ENCODE measurements at places on chromosomes 11 and 22.
A peak's percentile ranks its signal among the peaks of the same experiment; 100 is the strongest.

DNA sequence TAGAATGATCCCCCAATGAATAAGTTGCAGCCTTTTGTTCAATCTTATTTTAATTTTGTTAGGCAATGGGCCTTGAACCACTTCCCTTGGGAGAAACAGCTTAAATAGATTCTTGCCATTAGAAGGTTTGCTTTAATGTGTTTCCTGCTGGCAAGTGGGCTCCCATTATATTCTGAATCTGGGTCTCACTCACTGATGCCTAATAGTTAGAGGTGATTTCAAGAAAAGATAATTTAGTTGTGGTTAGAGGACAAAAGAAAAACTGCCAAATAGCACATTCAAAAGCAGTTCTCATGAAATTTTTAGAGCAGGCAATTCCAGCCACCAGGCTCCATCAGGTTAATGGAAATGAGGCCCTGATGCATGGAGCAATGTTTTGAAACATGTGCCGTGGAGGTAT lies 362.6 kb upstream of the CHORDC1 start:
- no peak for DNase-seq

DNA sequence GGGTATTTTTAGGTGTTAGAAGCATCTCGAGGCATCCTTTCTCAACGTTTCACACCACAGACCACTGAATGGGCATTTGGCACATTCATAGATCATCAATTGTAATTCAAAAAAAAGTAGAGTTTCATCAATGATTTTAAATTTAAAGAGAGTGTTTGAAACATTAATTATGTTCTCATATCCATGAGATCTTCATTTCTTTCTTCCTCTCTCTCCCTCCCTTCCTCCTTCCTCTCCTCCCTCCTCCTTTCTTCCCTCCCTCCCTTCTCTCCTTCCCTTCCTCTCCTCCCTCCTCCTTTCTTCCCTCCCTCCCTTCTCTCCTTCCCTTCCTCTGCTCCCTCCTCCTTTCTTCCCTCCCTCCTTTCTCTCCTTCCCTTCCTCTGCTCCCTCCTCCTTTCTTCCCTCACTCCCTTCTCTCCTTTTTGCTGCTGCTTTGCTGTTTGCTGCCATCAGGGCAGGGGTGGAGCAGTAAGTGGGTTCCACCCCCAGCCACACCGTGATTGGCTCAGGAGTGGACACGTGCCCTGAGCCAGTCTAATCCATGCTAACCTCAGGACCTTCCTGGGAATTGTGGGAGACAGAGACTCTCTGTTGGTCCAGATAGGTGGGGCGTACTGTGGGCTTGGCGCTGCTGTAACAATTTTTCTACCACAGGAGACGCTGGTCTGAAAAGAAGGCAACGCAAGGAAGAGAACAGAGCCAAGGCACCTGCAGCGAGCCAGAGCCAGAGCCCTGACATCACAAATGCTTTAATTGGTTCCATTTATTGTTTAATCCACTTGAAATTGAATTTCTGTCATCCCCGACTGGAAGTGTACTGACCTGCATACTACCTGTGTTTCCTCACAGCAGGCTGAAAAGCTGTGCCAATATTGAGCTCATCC lies 33.7 kb upstream of the APOBEC3A start:
- DNase-seq: no peak

- DNase-seq: no peak
Measured at GRCh38 chr11:21501245-21501644, 691.6 kb upstream of the ANO5 start.

DNA sequence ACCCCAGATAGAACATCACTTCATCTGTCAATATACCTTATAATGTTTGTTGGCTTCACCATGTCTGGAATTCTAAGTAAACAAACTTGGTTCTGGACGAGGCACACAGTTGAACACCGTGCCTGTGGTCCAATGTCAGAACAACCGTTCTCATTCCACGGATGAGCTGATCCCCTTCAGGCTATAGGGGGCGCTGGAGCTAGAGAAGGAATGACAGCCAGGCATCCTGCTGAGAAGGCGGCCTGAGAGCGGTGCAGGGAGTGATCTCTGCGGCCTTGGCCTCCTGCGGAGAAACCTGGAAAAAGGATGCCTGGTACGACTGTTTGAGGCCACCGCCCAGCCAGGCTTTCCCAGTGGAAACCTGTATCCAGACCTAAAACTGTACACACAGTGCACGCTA lies 48.7 kb downstream of the FDX1 start:
- DNase-seq: no peak

DNA sequence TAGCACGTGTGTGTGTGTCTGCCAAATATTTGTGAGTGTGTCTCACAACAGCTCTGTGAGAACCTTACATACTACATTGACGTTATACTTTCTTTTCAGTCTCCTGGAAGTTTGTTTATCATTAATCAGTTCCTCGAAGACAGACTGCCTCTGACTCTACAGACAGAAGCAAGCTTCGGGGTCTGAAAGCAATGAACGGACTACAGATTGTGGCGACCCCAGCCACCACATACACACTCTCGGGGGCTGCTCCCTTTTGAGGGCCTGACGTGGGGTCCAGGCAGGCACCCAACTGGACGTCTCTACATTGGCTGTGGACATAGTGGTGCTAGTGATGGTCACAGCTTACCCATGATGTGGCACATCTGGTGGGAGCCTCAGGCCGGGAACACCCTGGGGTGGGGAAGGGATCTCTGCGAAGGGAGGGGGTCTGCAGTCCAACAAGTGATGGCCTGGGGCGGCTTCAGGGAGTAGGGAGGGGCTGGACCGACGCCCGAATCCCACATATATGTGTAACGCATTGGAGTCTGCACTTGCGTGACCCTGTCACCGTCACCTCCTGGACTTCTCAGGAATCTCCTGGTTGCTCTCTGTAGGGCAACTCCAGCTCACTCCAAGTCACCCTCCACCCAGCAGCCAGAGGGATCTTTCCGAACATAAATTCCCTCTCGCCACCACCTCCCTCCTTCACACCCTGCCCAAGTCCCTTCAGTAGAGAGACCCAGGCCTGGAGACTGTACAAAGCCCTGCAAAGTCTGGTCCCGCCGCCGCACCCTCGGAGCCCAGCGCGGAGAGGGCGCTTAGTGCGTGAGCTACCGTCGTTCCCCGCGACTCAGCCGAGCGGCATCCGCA lies 30.4 kb upstream of the TRIM29 start:
- no peak for DNase-seq

- no peak for DNase-seq
Measured at GRCh38 chr11:66625752-66626149, 9.3 kb downstream of the RBM14 start.

GRCh38 chr11:122523846-122524805 lies 131.4 kb upstream of the UBASH3B start:
- DNase-seq: no peak

GRCh38 chr22:46035742-46036557 lies 59.0 kb upstream of the WNT7B start:
- DNase-seq: peak; percentile 99

- DNase-seq: no peak
Measured at GRCh38 chr11:65427691-65428577, 5.3 kb downstream of the NEAT1 start.
